ENCODE measurements at places on chromosomes 2 and 18.
A peak's percentile ranks its signal among the peaks of the same experiment; 100 is the strongest.

GRCh38 chr18:55576001-55576400, 12.0 kb downstream of the TCF4 start:
- DNase-seq: no peak

- no peak for DNase-seq
Measured at GRCh38 chr2:1694371-1695271, 49.7 kb downstream of the PXDN start.

GRCh38 chr2:219784178-219784577, 156.7 kb downstream of the SLC4A3 start:
- DNase-seq: no peak

DNA sequence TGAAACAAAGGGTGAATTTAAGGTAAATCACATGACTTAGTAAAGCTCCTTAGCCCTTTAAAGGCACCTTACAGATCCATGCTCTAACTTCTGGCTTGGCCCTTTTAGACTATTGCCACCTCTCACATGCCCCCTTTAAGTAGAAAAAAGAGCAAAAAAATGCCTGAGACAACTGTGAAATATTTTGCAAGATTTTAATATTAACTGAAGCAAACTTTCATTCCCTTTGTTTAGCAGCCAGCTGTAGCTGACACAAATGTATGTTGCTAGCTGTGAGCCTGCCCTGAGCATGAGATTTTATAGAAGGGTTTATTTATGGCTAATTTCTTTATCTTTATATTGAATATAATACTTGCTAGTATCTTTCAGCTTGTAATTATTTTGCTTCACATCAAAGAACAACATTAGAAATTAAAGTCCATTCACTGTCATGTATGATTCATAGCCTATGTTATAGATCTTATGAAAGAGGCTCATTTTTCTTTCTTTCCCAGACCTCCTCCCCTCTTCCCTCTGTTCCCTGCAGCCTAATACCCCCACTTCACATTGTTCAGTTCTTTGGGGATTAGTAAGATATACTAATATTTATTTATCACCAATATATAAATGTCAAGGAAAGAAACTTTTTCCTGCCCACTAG, 637.2 kb upstream of the ZEB2 start:
- DNase-seq: no peak

DNA sequence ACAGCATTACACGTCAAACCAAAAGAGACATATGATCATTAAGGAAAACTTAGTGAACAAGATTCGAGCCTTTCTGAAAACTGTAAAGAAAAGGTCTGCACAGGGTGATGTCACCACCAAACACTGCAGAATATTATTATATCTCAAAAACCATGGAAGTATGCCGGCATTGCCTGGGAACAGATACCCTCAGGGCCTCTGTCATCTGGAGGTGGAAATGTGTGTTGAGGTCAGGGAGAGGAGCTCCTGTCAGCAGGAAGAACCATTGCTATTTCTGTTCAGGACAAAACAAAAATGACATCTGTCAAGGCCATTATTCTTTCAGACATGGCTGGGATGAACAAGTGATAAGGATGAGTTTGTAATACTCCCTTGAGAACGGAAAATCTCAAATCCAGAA, 365.9 kb upstream of the TRIB2 start:
- peak; percentile 47 for DNase-seq

DNA sequence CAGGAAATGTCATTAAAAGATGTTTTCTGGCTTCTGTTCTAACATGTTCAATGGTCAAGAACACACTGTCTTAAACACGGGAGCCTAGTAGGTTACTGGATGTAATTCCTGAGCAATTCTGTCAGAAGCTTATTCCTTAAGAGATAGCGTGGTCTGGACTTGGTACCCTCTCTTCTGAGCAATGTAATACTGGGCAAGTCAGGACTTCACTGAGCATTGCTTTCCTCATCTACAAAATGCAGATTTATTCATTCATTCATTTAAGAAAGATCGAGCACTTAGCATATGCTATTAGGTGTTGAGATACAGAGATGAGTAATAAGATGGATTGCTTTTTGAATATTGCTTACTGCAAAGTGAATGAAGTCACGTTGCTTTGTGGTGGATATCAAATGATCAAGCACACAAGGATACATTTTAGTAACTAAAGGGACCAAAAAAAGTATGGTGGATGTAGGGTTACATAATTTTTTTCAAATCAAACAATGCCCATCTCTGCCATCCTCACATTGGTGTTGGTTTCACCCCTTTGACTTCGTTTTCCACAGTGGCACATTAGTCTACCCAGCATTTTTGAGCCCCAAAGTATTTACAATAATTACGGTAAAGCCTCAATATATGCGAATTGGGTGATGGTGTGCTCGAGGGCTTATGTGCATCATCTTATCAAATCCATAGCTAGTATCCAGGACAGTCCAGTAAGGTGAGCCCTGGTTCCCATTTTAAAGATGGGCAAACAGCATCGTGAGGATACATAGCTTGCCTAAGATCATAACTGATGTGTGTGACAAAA, 65.3 kb downstream of the ZC3H6 start:
- no peak for DNase-seq

GRCh38 chr2:120787822-120788700, 52.4 kb downstream of the GLI2 start:
- DNase-seq: no peak

DNA sequence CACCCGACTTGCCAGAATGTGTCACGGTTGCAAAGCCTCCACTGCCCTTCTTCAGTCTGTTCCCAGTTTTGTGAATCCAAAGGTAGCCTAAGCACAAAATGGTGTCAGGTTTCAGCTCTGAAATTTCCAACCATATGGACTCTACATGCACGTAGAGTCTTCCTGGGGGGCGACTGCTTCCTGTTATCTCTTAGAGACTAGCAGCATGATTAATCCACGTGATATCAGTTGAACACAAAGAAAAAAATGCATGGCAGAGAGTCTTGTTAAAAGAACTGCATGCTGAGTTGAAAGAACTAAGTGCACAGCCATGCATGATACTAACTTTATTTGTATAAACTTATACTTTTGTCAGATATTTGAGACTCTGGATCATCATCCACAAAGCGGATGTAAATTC, 404.4 kb downstream of the SOCS6 start:
- peak; percentile 1 for DNase-seq

DNA sequence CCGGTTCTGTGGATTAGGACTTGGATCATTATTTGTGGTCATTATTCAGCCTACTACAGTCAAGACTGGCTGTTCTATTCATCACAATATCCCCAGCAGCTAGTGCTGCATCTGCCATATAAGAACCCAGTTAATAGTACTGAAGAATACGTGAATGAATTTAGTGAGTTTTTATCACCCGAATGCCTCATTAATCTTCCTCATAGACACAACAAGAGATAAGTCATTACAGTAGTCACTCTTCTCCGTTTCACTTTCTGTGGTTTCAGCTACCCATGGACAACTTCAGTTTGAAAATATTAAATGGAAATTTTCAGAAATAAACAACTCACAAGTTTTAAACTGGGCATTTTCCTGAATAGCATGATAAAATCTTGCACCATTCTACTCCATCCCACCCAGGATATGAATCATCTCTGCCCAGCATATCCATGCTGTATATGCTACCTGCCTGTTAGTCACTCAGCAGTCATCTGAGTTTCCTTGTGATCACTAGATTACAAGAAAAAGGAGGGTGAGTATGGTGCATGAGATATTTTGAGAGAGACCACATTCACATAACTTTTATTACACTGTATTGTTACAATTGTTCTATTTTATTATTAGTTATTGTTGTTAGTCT, 363.7 kb upstream of the CHAC2 start:
- peak; percentile 95 for DNase-seq

DNA sequence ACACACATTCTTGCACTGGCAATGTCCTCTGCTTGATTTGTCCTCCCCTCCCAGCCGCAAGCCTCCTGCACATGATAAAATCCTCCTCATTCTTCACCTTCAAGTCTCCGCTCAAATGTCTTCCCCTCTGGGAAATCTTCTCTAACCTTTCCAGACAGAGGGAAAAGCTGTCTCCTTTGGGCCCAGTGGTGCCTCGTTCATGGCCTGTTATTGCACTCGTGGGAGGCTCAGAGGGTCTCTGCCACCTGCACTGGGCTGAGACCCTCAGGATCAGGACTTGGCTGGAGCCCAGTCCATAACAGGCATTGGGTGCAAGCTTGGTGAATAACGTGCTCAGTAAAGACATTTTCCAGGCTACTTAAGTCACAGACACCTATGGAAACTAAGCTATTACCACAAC, 68.6 kb downstream of the PTGR3 start:
- DNase-seq: no peak

DNA sequence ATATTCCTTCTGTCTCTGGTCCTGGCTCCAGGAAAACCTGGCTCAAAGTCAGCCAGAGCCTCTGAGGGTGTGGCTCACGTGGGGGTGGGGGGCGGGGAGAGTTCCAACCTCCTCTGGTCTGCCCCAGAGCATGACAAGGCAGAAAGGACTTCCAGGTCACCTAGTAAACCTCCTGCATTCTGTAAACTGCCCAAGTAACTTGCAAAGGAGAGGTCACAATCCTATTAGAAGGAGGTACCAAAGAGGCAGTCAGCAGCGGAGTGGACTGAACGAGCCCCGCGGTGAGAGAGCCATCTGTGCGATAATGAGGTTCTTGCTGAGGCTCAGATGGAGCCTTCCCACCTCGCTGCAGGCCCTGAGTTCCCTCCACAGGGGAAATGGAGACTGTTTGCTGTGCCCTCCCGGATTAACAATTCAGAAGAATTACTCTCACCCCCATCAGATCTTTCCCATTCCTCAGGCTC, 58.9 kb upstream of the GATA6 start:
- no peak for DNase-seq

- DNase-seq: no peak
Measured at GRCh38 chr18:74185860-74186259, 37.5 kb downstream of the TIMM21 start.

GRCh38 chr2:648476-649424, 28.5 kb downstream of the TMEM18 start:
- DNase-seq: no peak

DNA sequence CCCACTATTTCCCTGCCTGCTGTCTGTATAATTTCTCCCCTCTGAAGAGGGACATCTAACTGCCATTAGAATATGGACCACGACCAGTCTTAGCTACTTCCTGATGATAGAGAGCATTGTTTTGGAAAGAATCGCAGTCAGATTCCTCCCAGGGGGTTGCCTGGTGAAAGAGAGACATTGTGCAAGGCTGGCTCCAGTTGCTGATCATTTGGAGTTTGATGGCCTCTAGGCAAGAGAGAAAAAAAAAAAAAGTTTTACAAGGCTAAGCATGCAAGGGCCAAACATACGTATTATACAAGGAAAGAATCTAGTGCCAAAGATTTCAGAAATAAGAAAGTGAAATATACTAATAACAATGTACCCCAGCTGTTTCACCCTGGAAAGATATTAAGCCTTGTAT, 182.2 kb downstream of the CMPK2 start:
- no peak for DNase-seq

- peak; percentile 73 for DNase-seq
Measured at GRCh38 chr2:119476301-119477112, 44.9 kb downstream of the TMEM37 start.

DNA sequence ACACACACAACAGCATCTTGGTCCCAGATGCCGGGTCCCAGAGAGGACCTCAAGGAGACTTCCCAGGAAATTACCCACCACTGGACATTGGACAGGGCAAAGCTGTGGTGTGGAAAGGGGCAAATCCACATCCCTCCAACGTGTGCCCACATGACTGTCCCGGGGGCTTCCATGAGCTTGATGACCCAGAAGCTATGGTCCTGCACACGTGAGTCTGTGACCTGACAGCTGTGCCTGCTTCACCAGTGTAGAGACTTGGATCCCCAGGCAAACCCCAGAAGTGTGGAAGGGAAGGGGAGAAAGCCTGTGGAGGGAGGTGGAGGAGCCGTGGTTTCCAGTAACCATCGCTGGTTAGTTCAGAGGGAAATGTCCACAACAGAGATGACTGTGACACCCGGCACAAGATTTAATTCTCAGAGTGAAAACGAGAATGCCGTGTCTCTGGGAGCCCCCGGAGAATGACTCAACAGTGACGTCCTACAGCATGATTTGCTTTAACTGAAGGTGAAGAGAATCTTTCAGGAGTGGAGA, 19.1 kb upstream of the GPR55 start:
- DNase-seq: no peak

Measured in NCI-H226 (cell line).